ENCODE measurements at places on chromosomes 2 and 18. TPM values are rescaled to one million over a fixed set of nuclear protein-coding genes. Genes with fewer than 3 reads are reported as not detected.

Gene MROH2A
- total RNA-seq = not detected

Gene DSG1
- total RNA-seq = not detected

Gene AQP12A
- not detected for total RNA-seq

Gene LIMS3
- total RNA-seq = 0.17 TPM

- no peaks in the 10 kb centered on the region for H3K36me3 ChIP-seq
- H3K4me1 ChIP-seq = no peaks in the 10 kb centered on the region
- H3K27me3 ChIP-seq = no peaks in the 10 kb centered on the region
- DNase-seq = no peak
- no peak overlapping the region for H3K27ac ChIP-seq
Observed at GRCh38 chr2:32910883-32911598, 35.7 kb upstream of the LTBP1 start.

Gene AKAIN1
- total RNA-seq = not detected

DNA sequence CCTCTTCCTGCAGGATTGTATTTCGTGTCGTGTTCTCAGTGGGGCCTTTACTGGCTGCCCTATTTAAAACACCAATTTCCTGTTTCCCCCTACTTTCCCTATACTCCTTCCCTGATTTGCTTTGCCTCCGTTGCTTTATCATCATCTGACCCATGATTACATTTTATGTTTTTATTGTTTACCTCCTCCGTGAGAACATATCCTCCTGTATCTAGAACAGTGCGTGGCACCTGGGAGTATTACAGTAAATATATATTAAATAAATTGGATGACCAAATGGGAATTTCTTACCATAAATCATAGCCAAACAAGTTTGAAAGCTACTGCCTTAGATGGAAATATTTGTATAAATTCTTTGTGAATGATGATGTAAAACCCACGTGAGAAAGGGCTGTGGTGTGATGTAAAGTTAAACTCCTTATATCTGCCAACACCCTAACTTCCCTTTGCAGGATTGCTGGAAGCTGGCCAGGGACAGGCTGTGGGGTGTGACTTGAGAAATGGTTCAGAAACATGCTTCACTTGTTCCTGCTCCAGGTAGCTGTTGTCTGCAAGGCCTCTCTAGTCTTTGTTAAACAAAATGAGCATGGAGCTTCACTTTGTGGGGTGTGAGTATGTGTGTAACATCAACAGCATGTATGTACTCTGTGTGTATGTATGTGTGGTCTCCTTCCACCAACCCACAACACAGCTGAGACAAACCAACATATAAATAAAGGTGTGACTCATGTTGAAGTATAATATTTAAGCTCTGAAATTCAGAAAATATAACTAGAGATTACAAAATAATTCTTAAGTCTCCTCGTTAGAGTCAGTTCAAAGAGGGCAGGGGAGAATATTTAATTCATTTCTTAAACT lies 40.3 kb downstream of the LHCGR start:
- H3K4me3 ChIP-seq = no peak overlapping the region
- no peak overlapping the region for H3K27ac ChIP-seq
- peaks cover 12% of the 10 kb centered on the region for H3K4me1 ChIP-seq
- DNase-seq = no peak
- no peaks in the 10 kb centered on the region for H3K36me3 ChIP-seq

GRCh38 chr2:152320814-152321213 lies 14.2 kb upstream of the FMNL2 start:
- H3K36me3 ChIP-seq = no peaks in the 10 kb centered on the region
- no peak overlapping the region for H3K27ac ChIP-seq
- DNase-seq = no peak
- no peaks in the 10 kb centered on the region for H3K27me3 ChIP-seq

GRCh38 chr2:206031162-206031784 lies 54.7 kb downstream of the INO80D start:
- peak overlapping the region; percentile 47 for H3K27ac ChIP-seq
- H3K36me3 ChIP-seq = peaks cover 25% of the 10 kb centered on the region
- DNase-seq = peak; percentile 5
- H3K27me3 ChIP-seq = no peaks in the 10 kb centered on the region
- H3K4me3 ChIP-seq = peak overlapping the region; percentile 42

DNA sequence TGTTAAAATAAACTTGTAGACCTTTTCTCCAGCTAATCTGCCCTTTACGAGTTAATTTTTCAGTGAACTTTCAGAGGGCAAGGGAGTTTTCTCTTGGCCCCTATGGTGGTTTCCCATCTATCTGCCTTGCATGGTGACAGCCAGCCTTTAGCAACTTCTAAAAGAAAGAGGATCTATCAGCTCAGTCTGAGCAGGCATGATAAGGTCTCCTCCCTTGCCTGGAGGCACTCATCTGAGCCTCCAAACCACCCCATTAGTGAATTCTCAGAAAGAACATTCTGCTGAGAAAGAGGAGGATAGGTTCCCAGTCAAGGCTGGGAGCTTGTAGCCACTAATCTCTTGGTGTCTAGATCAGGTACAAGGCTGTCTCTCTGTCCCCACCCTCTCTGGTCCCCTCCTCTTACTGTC lies 10.7 kb upstream of the GYPC start:
- H3K36me3 ChIP-seq = no peaks in the 10 kb centered on the region
- no peak overlapping the region for H3K4me3 ChIP-seq
- no peak for DNase-seq
- H3K27ac ChIP-seq = no peak overlapping the region
- no peaks in the 10 kb centered on the region for H3K27me3 ChIP-seq
- peaks cover 8% of the 10 kb centered on the region for H3K4me1 ChIP-seq

DNA sequence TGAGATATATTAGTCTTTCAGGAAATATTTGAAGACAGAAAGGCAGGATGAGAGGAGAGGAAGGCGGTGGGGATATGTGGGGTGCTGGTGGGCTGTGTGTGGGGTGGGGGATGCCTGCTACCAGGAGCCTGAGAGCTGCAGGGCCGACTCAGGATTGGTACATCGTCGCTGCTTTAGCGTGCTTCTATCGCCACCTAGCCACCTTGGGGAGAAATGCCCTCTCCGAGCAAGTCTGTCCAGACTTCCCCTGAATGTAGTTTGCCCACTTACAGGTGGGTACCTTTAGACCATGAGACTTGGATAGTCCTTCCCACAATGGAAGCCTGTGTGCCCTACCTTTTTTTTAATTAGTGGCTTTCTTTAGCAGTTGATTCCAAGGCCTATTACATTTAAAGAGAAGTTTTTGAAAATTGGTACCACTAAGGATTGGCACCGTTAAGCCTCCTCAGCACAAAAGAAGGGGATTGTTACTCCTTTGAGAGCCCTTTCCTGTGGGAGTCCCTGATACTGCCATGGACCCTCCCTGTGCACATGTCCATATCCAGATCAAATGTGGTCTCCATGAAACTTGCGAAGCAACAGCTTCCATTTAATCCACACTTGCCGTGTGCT lies 114.1 kb upstream of the NDUFV2 start:
- no peak overlapping the region for H3K4me3 ChIP-seq
- peaks cover 12% of the 10 kb centered on the region for H3K4me1 ChIP-seq
- H3K36me3 ChIP-seq = no peaks in the 10 kb centered on the region
- DNase-seq = peak; percentile 57

GRCh38 chr2:147067136-147067535 lies 777.7 kb upstream of the ACVR2A start:
- H3K27ac ChIP-seq = no peak overlapping the region
- peaks cover 9% of the 10 kb centered on the region for H3K4me1 ChIP-seq
- DNase-seq = no peak
- peaks cover 6% of the 10 kb centered on the region for H3K27me3 ChIP-seq

- no peak overlapping the region for H3K27ac ChIP-seq
- H3K27me3 ChIP-seq = no peaks in the 10 kb centered on the region
- DNase-seq = no peak
Observed at GRCh38 chr2:143720095-143720664, 591.0 kb downstream of the ARHGAP15 start.

Gene HOXD13
- total RNA-seq = not detected

DNA sequence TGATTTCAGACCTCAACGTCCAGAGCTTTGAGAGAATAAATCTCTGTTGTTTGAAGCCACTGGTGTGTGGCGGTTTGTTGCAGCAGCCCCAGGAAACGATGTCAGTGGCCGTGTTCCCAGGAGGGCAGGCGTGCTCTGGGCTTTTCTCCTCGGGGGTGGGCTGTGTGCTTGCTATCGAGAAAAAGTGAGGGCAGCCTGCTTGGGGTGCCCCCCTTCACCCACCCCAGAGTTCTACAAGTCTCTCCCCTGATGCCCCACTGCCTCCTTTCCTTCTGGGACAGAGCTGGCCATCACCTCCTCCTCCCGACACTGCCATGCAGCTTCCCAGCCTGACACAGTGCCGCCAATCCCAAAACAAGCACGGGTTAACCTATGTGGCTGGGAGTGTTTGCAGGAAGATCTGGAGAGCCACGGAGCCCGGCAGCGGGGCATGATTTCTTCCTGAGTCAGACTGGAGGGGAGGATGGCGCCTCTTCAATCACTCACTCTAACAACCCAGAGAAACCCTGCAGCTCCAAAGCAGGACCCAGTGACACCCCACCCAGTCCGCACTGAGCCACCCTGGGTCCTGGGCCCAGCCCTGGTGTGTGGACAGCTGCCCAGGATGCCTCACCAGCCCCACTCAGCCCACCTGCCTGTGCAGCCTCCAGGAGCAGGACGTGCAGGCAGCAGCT lies 213.7 kb upstream of the RAB6C start:
- no peak overlapping the region for H3K4me3 ChIP-seq
- no peak overlapping the region for H3K27ac ChIP-seq
- DNase-seq = no peak
- no peaks in the 10 kb centered on the region for H3K4me1 ChIP-seq

DNA sequence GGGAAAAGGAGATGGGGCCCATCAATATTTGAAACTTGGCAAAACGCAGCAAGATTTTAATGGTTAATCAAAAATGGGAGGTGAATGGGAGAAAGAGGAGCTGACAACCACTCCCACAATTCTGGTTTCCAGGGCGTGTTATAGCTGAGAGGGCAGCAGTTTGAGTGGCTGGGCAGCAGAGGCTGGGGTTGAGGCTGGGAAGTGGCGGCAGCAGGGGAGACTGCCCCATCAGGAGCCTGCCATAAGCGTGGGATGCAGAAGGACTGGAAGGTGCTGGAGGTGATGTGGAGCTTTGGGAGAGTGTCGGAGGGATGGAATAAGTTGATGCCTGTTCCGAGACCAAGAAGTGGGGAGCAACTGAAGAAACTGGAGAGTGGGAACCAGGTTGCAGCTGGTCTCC lies 48.9 kb upstream of the SH3RF3 start:
- H3K4me1 ChIP-seq = no peaks in the 10 kb centered on the region
- no peak for DNase-seq
- H3K4me3 ChIP-seq = no peak overlapping the region
- H3K27ac ChIP-seq = no peak overlapping the region
- no peaks in the 10 kb centered on the region for H3K36me3 ChIP-seq

GRCh38 chr2:240302041-240302440 lies 133.4 kb upstream of the GPC1 start:
- no peaks in the 10 kb centered on the region for H3K4me1 ChIP-seq
- H3K36me3 ChIP-seq = no peaks in the 10 kb centered on the region
- no peak overlapping the region for H3K4me3 ChIP-seq

Gene VWC2L
- total RNA-seq = not detected

GRCh38 chr2:225270861-225271260 lies 128.6 kb upstream of the NYAP2 start:
- H3K27ac ChIP-seq = no peak overlapping the region
- peaks cover 2% of the 10 kb centered on the region for H3K36me3 ChIP-seq
- peaks cover 8% of the 10 kb centered on the region for H3K4me1 ChIP-seq
- no peak overlapping the region for H3K4me3 ChIP-seq

DNA sequence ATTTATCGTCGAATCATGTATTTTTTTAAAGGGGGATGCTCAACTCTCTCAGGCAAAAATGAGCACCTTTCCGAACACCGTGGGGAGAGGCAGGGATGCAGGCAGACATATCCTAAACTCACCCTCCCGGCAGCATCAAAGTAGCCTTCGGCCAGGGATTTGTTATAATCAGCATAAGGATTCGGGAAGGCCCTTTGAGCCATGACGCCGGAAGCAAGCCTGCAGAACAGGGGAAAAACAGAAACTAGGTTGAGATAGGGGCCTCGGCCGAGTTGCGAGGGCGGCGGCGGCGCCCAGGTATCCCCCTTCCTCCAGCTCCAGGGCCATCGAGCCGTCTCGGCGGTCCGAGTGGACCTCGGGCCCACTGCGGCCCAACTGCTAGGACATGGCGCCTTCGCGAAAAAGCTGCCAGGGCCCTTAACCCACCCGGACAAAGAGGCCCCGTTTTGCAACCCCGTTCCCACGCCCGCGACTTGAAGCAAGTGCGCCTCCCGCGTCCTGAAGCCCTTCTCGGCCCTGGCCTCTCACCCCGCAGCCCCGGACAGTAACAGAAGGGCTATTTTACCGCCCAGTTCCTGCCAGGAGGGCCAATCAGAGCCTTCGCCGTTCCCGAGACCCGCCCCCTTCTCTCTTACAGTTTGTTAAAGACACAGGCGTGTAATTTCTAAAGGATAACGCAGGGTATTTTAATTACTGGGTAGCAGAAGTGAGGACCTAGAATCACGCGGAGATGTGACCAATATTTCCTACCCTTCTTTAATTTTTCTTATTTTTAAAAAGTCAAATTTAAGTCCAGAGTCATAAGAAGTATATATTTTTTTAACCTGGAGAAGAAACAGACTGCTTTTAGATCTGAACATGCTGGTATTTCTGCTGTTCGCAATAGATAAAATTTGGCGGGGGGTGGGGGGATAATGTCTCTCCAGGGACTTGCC lies at the start of gene LANCL1:
Gene LANCL1 (minus strand): TSS at position 566 of the 935 bp plus-strand sequence. CDS start 363 bp downstream, at position 203.
- peak within 1 kb of the TSS; percentile 98 for H3K4me3 ChIP-seq
- no peaks in the 10 kb centered on the region for H3K27me3 ChIP-seq
- peaks cover 34% of the 10 kb centered on the region for H3K4me1 ChIP-seq
- peaks cover 6% of the 10 kb centered on the region for H3K36me3 ChIP-seq
- DNase-seq = peak; percentile 90

DNA sequence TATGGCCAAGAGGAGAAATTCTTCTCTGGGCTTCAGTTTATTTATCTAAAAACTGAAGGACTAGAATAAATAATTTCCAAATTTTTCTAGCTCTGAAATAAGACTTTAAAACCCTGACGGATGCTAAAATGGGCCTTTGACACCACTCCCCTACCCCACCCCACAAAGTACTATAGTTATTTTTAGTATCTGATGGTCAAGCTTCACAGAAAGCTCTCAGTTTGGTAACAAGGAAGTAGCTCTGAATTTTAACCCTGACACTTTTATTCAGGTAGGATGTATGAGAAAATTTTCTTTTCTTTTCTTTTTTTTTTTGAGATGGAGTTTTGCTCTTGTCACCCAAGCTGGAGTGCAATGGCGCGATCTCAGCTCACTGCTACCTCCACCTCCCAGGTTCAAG lies 2.4 kb downstream of the RBKS start:
- peaks cover 42% of the 10 kb centered on the region for H3K4me1 ChIP-seq
- H3K4me3 ChIP-seq = no peak overlapping the region
- H3K27ac ChIP-seq = peak overlapping the region; percentile 91
- no peaks in the 10 kb centered on the region for H3K27me3 ChIP-seq
- DNase-seq = no peak
- H3K36me3 ChIP-seq = peaks cover 6% of the 10 kb centered on the region

Gene TCF23
- total RNA-seq = not detected

Gene ACADL
- not detected for total RNA-seq
